ENCODE measurements at places on chromosomes 2 and 18.

GRCh38 chr2:162018530-162018929 is 55.5 kb downstream of the DPP4 start:
- DNase-seq = no peak

GRCh38 chr2:172985139-172985892 is 90.3 kb upstream of the MAP3K20 start:
- no peak for DNase-seq

GRCh38 chr2:69082430-69082997 is 69.5 kb downstream of the ANTXR1 start:
- no peak for DNase-seq

DNA sequence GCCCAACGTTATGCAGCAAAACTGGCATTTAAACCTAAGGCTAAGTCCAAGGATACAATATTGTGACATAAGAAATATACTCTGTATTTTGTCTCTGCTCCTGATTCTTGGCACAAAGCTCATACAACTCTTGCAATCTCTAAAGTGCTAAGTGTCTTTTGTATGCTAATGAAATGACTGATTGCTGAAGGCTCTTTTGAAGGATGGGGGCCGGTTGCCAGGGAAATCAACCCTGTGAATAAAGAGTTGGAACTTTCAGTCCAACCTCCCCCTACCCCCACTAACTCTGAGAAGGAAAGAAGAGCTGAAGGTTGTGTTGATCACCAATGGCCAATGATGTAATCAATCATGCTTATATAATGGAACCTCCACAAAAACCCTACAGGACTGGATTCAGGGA is 40.3 kb downstream of the SESTD1 start:
- DNase-seq = no peak

DNA sequence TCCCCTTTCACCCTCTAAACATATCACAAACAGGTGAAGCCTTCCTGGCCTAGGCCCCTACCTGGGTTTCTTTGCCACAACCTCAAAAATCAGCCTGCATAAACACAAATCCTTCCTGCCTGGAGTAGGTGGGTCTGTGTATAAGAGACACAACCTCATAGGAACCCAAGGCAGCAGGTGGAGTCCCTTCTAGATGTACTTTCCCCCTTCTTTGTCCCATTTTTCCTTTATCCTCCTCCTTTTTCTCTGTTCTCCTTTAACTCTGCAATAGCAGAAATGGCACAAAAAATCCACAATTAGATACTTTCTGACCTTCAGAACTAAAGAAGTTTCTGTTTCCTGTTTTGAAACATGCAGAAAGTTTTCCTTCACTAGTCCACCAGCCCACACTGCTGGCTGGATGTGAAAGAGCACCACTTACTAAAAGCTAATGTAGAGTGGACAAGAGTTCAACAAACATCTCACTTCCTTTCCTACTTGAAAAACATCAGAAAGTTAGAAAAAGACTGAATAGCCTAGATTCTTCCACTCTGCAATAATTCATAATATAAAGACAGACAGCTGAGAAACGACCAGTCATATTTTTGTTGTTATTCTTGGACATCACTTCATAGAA is 11.2 kb downstream of the SLC40A1 start:
- DNase-seq = no peak

DNA sequence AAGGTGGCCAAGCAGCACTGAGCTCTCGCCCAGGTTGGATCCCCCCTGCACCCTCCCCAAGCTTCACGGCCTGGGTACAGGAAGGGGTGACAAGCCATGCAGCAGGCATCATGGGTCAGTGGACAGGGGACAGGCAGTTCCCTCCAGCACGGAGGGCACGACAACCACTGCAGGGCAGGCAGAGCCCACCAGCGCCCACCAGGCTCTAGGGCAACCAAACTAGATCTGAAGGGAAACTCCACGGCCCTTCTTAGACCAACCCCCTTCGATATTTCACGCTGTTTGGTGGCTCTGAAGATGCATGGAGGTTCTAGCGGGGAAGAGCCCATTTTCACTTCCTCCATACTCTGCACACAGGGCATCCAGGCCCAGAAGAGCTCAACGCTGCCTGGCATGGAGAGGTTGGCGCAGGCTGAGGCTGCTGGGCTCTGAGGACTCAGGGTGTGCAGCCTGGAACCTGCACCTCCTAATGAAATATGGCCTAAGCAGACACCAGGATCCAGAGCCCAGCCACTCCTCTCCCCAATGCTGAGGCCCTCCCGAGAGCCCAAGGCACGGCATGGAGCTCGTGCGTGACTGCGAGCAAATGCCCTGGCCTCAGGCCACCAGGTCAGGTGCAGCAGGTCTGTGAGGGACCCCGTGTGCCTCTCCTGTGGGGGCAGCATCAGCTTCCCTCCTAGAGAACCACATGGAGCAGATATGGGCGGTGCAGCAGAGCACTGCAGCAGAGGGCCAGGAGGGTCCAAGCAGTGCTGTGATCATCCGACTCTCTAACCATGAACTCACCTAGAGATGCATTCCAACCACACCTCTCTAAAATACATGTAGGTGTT is 8.7 kb upstream of the MTERF4 start:
- DNase-seq = no peak

DNA sequence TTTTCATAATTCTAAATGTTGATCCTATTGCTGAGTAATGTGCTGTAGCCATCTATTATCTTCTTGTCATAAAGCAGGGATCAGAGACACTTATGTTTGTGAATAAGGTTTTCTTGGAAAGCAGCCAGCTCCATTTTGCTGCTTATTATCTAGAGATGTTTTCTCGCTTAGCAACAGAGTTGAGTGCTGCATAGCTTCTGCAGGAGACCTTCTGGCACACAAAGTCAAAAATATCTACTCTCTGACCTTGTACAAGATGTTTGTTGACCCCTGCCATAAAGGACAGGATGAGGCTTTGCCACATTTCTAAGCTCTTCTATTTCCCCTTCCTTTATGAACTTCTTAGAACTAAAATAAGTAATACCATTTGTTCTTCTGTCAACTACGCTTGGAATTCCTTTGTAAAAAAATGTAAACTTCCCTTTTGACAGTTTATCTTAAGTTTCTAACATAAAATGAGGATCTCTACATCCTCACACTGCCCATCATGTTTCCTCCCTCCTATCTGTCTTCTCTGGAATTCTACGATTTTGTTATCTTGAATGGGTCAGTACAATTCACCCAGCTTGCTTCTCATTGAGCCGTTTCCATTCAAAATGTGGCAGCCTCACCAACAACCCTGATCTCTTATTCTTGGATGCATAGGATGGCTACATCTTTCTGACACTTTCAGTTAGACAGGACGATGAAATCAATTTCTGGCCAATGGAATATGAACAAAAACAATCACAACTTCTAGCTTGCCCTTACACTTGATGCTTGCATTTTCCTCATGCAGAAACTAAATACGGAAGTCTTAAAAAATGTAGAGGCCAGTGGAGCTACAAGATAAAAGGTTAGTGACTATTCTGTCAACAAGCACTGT is 1377.0 kb downstream of the SUCLG1 start:
- DNase-seq = no peak

- no peak for DNase-seq
Measured at GRCh38 chr2:227117852-227118251, 46.2 kb downstream of the COL4A4 start.

GRCh38 chr18:59072727-59073421 is 66.8 kb upstream of the SEC11C start:
- DNase-seq = no peak

- no peak for DNase-seq
Measured at GRCh38 chr18:21703241-21703820, 1.2 kb downstream of the ABHD3 start.

GRCh38 chr2:71830497-71831192 is 317.0 kb downstream of the CYP26B1 start:
- no peak for DNase-seq

DNA sequence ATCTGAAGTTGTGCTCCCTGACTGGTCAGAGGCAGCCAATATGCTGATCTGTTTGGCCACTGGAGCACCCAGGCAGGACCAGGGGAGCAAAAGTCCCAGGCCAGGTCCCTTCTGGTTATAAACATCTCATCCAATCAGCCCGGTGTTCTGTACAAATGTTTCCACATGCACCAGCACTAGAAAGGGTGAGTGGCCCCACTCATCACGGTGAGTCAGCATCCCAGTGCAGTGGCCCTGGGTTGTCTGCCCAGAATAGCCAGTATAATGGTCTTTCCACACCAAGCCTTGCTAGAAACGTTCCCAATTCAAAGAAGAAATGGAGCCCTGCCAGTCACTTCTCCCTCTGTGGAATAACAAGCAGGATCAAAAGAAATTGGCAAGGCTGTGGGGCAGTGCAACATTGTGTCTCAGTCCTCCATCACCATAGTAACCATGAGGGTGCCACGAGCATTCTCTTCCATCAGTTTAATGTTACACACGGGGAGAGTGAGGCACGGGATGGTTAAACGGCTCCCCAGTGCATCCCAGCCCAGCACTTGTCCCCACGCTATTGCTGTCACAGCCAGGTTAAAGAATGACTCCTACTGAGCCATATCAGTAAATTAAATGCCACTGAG is 174.9 kb downstream of the SEPTIN10 start:
- DNase-seq = no peak

DNA sequence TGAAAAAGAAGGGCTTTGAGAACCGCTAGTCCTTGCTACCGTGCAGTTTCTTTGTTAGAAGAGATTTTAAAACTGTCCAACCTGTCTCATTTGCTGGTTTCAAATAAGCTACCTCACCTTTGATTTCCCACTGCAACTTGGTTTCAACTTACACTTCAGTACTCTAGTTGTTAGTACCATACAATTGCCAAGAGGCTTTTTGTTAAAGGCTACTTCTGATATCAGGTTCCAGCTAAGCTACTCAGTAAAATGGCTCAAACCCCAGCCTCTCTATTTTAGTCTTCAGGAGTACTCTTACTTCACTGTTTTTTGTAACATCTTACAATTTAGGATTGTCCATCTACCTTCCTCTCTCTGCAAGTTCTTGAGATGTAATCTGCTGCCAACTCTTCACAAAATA is 91.6 kb downstream of the INO80D start:
- DNase-seq = no peak

- no peak for DNase-seq
Measured at GRCh38 chr2:121329786-121330185, 44.8 kb upstream of the TFCP2L1 start.

- no peak for DNase-seq
Measured at GRCh38 chr2:203451011-203451410, 84.1 kb downstream of the RAPH1 start.

- no peak for DNase-seq
Measured at GRCh38 chr2:169478339-169478738, 955 bp upstream of the BBS5 start.

GRCh38 chr2:48471048-48471474 is 58.9 kb upstream of the STON1 start:
- no peak for DNase-seq

- no peak for DNase-seq
Measured at GRCh38 chr2:137348301-137348700, 583.0 kb downstream of the THSD7B start.

DNA sequence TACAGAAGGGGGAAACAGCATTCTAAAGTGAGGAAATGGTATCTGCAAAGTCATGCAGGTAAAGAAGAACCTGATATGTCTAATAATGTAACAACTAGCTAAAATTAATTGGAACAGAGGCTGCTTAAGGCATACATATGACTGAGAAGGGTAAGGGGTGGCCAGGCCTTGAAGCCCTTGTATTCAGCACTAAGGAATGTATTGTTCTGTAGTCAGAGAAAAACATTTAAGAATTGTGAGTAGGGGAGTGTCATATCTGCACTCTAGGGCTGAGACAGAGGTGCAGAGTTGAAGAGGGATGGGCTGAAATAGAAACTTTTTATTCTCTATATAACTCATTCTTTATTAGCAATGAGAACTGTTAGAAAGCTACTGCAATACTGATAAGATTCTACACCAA is 145.5 kb upstream of the CHAC2 start:
- DNase-seq = no peak

DNA sequence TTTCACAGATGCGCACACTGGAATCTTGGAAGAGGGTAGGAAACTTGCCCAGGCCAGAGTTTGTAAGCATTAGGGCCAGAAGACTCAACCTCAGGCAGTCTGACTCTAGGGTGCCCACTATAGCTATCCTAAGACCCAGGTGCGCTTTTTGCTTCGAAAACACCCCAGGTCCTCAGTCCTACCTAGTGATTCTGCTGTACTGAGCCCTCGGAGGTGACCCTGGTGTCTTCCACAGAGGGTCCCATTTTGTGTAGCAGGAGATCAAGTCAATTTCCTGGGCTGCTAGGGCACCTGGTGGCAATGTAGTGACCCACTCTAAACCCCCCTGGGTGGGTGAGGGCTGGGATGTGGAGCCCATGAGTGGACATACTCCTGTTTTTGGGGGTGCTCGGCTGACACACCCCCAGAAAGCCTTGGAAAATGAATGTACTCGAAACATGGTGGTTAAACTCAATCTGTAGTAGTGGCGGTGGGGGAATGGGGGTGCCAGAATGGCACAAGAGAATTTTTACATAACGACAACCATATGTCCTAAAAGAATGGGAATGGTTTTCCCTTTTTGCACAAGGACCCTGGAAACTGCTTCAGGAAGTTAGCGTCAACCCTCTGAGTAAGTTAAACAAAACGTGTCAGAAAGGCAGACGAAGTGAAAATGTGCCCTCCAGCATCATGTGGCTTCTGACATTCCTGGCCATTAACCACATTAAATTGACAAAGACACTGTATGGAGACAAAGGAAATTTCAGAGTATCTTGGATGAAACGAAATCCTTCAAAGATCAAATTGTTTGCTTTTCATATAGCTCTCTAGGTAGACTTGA is 218.0 kb upstream of the COPS8 start:
- DNase-seq = no peak

DNA sequence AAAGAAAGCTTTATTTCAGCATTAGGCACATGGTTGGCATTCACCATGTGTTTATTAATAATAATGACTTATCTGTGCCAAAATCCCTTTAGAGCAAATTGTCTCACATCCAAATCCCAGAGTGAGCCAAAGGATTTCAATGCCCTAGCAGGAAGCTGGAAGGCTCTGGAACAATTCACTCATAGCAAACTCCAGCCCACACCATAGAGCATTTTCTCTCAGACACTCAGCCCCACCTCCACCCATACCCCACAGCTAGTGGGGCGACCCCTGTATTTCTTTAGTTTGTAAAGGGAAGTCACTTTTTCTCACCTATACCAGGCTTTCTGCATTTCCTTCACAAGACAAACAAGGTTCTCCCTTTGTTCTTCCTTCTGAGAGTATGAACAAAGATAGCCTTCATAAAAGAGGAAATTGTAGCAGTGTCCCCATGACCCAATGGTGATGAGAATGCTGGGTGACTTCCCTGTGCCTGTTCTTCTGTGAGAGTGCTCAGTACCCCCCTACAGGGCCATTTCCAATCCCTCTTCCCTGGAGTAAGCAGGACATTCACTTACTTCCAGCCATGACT is 100.1 kb upstream of the APCDD1 start:
- no peak for DNase-seq

GRCh38 chr18:32072321-32072720 is 19.4 kb upstream of the RNF138 start:
- DNase-seq = peak; percentile 45

GRCh38 chr18:47754311-47755101 is 176.0 kb downstream of the SMAD2 start:
- peak; percentile 41 for DNase-seq

DNA sequence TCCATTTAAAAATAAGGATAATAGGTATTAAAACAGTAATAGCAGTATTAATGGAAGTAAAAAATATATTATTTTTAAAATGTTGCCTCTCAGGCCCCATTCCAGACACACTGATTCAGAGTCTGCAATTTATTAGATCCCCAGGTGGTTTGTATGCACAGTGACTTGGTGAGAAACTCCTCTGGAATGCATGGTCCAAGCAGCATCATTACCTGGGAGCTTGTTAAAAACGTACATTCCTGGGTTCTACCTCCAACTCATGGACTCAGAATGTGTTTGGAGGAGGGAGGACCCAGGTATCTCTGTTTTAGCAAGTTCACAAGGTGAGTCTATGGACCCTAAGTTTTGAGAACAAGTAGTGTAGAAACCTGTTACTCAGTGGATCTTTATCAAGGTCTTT is 95.6 kb downstream of the ITGA4 start:
- no peak for DNase-seq
